ENCODE measurements at places on chromosomes 6 and 20.

DNA sequence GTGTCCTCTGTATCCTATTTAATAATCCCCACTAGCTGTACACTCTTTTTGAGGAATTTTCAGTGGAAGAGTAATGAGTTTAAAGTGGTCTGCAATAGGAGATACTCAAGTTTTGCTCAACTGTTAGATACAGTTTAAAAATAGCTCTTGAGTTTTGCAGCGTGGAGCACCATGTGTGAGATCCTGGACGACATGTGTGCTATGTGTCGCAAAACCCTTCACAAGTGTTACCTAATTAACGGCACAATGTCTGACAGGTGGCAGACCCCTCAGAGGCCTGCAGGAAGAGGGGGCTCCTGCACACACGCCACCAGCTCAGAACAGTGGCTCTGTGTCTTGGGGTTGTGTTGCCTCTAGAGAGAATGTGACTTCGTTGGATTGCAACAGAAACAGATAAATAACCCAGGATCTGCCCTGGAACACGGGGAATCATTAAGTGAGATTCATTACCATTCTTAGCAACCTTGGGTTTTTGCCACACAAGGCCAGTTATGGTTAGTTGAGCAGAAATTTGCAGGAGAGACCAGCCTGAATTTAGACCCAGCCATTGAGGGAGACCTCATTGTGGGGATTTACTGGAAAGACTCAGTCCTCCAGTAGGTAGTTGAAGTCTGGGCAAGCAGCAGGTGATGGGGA is 73.8 kb downstream of the SASH1 start:
- DNase-seq = no peak

GRCh38 chr6:85628353-85628752 is 14.3 kb downstream of the SYNCRIP start:
- no peak for DNase-seq

DNA sequence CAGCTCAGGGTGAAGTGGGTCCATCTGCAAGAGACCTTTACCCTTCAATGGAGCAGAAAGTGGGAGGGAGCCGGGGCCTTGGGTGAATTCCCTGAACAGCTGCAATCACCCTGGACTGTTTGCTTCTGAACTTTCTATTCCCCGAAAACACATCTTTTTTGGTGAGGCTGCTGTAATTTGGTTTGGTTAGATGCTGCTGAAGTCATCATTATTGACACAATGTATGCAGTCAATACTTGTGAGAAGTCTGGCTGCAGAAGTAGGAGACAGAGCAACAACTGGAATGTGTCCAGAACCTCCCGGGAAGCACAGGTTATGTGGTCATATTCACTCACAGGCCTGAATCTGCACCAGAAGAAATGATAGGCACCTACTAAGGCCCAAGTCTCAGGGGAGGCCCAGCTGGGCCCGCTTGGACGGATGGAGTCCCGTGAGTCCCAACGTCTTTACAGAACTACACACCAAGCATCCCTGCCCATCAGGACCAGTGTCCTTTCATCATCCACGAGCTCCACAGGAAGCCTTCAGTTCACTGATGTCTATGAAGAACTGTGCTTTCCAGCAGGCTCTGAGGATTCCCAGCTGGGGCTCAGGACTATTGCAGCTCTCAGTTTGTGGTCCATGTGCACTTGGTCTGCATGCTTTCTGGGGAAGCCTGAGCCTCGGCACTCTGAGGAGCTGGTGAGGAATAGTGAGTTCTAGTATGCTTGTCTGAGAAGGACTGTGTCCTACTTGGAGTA is 177.6 kb downstream of the THBS2 start:
- no peak for DNase-seq

GRCh38 chr6:44157152-44157521 is 1.5 kb upstream of the CAPN11 start:
- DNase-seq = no peak

DNA sequence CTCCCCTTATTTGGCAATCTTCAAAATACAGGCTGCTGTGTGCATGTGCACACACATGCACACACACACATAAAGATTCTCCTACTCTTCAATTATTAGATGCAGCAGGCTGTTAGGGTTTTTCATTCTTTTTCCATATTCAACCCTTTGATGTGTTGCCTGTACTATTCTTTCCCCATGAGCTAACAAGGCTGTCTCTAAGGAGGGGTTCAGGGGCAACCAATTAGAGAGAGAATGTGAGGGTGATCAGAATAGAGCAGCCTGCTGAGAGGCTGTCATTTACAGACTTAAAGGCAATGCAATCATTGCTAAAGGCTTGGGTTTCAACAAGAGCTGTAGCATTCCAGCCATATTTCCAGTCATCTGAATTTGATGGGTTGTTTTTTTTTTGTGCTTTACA is 467.4 kb upstream of the ID4 start:
- DNase-seq = no peak

Data from GM04503 (cell line).